Esophagus mucosa (tissue), 1 donor: ENCODE measurements at places on chromosomes 1 and 21. TPM values are rescaled to one million over a fixed set of nuclear protein-coding genes. Genes with fewer than 3 reads are reported as not detected.

PLXNA2 gene
- total RNA-seq, result 47.5 TPM

DNA sequence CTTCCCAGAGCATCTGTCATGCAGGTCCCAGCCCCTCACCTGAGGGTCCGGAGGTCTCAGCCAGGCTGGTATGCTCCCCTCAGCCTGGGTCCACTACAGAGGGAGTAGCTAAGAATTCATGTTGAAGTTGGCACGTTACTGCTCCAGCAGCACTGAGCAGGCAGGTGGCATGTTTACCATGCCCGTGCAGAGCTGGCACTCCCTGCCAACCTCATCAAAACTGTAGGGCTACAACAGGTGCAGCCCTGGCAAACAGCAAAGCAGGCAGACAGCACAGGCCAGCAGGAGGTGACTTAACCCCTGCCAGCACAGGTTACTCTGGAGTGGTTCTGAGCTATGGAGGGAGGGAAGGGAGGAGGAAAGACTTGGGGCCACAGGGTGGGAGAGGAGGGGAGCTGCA is 46.4 kb downstream of the NUAK2 start:
- peak; percentile 25 for ATAC-seq

COL6A1 gene
- 17.8 TPM for total RNA-seq

ANGPTL7 gene
- total RNA-seq, result not detected

DNA sequence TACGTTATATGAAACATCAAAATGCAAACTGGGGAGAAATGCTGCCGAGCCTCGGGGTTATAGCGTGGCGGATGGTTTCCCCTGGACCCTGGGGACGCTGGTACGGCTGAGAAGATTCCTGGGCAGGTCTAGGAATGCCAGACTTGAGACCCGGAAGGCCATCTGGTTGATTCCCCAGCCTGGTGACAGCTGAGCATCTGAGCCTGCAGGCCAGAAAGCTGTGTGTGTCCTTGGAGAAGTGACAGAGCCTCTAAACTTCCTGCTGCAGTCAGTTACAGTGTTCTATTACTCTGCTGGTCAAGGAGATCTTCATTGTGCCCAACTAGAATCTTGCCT is 2.3 kb downstream of the VASH2 start:
- no peak for ATAC-seq

GRCh38 chr1:171139890-171140289 is 45.2 kb upstream of the FMO2 start:
- no peak for ATAC-seq

- no peak for ATAC-seq
These were observed 14.1 kb downstream of the CCSAP start for GRCh38 chr1:229328598-229329362.

DNA sequence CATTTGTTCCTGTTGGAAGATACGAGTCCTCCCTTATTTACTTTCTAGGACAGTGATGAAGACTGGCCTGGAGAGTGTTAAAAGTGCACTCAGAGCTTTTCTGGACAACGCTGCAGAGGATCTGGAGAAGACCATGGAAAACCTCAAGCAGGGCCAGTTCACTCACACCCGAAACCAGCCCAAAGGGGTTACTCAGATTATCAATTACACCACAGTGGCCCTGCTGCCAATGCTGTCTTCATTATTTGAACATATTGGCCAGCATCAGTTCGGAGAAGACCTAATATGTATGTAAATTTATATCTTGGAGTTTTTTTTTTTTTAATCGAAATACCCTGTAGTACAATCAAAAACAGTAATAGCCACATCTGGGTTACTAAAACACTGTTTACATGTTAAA is 190.5 kb downstream of the ZP4 start:
- no peak for ATAC-seq

HES5 gene
- total RNA-seq, result 1.3 TPM

GRCh38 chr1:15260418-15261154 is 13.6 kb downstream of the FHAD1 start:
- peak; percentile 56 for ATAC-seq
